ENCODE measurements at places on chromosomes 11 and 22. TPM values are rescaled to one million over a fixed set of nuclear protein-coding genes. Genes with fewer than 3 reads are reported as not detected.

GRCh38 chr11:128053981-128054931 is 533.1 kb downstream of the ETS1 start:
- no peak for DNase-seq

GRCh38 chr11:122038543-122038942 is 77.5 kb downstream of the BLID start:
- no peak for DNase-seq

- no peak for DNase-seq
Observed at GRCh38 chr11:4048340-4048739, 46.3 kb upstream of the RRM1 start.

- DNase-seq: no peak
Observed at GRCh38 chr11:73961321-73961720, 10.5 kb downstream of the DNAJB13 start.

DNA sequence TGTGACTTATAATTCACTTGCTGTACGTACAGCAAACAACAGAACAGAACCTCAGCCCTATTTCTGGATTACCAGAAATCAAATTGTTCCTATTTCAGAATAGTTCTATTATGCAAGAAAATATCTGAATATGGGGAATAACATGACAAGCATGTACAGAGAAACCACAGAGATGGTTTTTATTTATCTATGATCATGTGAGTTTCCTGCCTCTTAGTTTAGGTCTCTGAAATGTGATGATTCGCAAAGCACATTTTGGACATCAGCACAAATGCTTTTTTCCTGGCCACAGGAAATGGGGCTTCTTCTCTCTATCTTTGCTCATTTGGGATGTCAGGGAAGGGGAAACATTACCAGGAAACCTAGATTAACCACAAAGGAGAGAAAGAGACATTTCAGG is 266.7 kb upstream of the CTSC start:
- no peak for DNase-seq

DNA sequence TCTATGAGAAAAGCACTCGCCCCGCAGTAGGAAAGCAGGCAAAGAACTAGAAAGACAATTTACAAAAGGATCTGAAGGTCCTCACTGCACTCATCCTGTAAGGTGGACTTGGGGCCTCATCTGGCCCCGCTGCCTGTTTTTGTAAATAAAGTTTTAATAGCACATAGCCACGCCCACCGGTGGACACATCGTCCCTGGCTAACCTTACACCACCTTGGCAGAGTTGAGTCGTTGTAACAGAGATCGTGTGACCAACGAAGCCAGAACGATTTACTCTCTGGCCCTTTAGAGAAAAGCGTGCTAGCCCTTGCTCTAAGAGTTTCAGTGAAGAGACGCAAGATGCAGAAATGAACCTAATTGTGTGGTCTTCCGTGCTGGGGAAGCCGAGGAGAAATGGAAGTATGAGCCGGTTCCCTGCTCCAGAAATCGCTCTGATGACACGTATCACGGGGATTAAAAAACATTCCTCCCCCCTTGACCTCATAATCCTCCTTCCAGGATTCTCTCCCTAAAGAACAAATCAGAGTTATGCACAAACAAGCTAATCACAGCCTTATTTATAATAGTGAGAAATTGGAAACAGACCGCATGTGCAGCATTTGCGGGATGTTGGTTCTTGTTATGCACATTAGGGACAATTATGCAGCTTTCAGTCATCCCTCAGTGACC is 80.1 kb downstream of the CDKN1C start:
- DNase-seq: no peak

DNA sequence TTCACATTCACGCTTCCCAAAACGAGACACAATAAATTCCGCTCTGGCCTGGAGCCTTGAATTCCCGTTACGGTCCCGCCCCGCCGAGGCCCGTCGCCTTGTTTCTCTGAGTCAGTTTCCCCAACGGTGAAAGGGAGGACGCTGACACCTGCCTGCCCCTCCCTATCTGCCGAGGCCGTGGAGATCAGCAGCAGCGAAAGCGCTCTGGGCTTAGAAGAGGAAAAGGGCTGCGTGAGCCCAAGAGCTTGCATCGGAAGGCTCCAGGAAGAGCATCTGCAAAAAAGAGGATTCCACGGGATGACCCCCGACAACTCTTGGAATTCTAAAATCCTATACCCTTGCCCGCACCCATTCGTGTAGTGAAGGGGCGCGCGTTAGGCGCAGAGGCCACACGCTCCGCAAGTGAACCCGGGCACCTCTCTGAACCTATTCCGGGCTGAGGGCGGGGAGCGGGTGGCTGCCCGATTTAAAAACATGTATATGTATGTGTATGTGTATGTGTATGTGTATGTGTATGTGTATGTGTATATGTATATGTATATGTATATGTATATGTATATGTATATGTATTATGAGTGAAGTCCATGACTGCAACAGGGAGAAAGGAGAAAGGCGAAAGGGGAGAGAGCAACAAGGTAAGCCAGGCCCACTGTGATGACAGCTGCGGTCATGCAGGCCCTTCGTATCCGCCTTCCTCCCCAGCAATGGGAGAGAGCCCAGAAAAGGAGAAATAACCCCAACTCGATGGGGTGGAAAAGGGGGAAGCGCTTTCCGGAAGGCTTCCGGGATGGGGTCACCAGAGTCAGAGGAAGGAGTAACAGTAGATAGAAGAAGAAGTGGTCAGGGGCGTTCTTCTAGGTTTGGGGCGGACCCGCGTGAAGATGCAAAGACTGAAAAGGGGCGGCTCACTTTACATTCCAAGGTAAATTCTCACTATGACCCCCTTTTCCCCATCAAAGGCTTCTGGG is 948 bp upstream of the MRTFA start:
- peak; percentile 73 for DNase-seq

- no peak for DNase-seq
Observed at GRCh38 chr11:16603245-16603644, 135.2 kb upstream of the C11orf58 start.

MYBPC3 gene
- 0.53 TPM for total RNA-seq

DNA sequence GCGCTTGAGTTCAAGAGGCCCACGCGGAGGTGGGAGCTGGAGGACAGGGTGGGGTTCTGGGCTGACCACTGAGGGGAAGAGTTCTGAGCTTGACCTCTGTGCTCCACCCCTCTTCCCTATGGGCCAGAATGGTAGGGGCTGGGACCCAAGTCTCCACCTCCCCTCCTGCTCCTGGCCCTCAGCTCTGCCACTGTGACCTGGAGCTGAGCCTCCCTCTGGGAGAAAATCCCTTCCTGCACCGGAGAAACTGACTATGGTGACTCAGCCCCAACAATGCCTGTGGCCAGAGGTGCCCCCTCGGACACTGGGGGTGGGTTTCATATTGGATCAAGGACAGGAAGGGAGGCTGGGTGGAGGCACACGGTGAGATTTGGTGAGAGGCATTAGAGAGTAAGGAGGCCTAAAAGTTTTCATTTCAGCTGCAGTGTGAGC is 23.0 kb downstream of the RELT start:
- peak; percentile 6 for DNase-seq

C11orf86 gene
- total RNA-seq: not detected

HTR3A gene
- total RNA-seq: not detected

OR56A1 gene
- total RNA-seq: 0.05 TPM

GRCh38 chr11:93510196-93510873 is 32.9 kb downstream of the SMCO4 start:
- no peak for DNase-seq

DNA sequence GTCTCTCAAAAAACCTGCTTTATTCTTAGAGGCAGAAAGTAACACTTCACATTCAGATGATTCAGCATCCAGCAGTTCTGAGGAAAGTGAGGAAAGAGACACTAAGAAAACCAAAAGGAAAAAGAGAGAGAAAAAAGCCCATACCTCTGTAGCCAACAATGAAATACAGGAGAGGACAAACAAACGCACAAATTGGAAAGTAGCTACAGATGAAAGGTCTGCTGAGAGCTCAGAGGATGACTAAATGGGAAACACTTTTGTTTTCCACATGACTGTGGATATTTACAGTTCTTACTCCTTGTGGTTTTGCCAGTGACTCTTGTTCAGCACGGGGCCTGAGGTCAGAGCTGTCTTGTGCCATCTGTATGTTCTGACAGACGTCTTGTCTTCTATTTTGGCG is 3.8 kb downstream of the TIMM8B start:
- DNase-seq: no peak

DNA sequence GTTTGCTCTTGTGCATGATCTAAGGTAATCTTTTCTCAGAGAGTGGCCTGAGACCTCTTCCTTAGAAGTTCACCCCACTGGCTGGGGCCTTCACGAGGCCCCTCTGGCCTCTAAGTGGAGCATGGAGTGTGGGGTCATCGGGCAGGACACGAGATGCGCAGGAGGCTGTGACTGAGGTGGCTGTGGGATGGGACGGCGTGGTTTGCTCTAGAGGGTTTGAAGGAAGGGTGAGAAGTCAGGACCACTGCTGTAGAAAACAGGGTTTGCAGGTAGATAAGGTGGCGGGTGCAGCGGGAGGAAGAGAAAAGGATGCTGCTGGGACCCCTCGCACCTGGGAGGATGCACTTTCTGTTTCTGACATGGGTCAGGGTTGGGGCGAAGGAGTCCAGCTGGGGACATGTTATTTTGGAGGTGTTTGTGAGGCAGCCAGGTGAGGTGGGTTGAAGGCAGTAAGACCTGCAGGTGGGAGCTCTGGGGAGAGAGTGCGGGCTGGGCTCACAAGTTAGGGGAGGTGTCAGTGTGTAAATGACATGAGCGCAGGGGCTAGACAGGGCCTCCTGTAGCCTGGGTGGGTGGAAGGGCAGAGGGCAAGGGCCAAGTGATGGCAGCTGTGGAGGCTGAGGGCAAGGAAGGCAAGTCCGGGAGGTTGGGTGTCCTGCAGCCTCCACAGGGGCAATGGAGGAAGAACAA is 62.5 kb downstream of the KCNQ1 start:
- no peak for DNase-seq

DNA sequence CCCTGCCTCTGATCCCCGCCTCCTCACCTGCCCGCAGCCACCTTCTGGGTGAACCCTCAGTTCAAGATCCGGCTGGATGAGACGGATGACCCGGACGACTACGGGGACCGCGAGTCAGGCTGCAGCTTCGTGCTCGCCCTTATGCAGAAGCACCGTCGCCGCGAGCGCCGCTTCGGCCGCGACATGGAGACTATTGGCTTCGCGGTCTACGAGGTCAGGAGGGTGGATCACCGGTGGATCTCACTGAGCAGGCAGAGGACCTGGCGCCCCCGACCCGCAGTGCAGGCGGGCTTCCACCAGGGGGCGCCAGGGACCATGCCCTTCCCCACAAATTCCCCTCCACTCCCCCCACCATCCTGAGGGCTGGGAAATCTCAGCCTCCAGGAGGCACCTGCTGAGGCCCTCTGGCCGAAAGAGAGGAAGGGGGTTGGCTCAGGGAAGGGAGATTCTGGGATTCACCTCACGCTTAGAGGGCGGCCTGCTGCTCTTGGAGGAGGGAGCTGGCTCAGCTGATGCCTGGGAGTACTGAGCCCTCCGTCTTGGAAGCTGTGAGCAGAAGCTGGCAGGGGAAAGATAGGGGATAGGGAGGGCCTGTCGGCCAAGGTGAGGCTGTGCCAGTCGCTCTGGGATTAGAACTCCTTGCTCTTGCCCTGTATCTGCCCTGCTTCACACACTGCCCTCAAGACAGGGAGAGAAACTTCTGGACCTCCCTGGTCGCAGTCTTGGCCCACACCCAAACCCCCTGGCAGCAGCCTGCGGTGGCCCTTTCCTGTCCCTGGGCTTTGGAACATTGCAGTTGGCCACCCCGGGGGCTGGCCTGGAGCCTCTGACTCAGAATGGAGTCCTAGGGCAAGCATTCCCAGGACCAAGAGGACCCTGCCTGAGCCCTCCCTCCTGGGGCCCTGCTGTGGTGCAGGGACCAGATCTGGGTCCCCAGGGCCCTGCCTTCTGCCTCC is 23.2 kb downstream of the CAPN1 start:
- DNase-seq: peak; percentile 70

CBX6 gene
- 75.7 TPM for total RNA-seq

DNA sequence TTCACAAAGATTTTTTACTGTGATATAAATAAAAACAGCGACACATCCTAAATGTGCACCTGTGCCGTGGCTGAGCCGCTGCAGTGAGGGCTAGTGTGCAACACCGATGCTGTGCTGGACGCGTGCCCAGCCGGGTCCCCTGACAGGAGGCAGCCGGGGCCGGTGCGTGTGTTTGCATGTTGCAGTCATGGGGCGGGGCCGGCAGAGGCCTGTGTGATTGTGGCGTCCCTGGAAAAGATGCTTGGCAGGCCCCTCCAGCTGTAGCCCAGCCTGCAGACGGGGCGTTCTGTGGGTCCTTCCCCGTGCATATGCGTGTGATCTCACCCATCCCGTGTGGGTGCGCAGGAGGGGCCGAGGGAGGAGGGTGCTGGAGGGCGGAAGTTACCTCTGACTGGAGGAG is 30.6 kb downstream of the MUC6 start:
- DNase-seq: no peak

DNA sequence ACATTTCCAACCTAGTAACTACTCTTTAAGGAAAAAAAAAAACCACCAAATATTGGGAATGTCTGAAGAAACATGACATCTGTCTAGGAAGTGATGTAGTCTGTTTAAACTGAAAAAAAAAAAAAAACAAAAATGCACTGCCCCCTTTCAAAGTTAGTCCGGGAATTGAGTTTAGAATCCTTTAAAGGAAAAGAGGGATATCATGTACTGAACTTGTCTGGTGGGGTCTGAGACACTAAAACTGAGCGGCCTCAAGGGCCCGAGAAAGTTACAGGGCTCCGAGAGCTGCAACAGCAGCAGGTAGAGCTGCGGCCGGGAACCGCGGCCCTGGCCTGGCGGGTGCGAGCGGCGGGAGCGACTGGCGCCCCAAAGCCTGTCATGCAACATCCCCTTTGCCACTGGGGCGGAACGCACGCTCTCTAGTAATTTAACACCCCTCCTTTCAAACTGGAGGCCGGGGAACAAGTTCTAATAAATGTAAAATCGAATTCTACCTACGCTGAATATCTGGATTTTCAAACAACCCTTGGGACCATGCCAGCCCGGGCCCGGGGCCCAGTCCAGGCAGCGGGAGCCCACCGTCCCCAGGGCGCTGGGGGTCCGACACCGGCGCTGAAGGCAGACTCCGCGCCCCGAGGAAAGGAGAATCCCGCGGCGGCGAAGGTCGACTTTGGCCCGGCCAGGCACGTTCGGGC is 736 bp downstream of the RDX start:
- peak; percentile 52 for DNase-seq

LARGE2 gene
- total RNA-seq: 1.7 TPM

NAV2 gene
- 0.14 TPM for total RNA-seq

RAB3IL1 gene
- not detected for total RNA-seq

DNA sequence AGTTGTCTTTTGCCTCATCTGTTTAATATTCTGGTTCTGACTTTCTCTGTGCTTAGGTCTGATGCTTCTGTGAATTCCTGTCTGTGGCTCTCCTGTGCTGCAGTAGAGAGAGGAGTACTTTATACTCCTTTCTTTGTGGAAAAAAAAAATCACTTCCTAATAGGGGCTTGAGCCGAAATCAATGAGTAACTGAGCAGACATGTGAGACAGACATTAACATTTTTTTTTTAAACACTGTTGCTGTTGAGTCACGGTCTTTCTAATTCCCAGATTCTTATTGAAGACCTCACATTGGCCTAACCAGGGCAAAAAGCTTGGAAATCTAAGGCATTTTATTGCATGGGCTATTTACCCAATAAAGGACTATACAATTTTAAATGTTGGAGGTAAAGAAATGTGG is 86.1 kb downstream of the GRM5 start:
- no peak for DNase-seq

- DNase-seq: no peak
Observed at GRCh38 chr11:130181295-130182272, 22.0 kb downstream of the ST14 start.

FAM181B gene
- total RNA-seq: not detected

TMPRSS5 gene
- total RNA-seq: 2.2 TPM
